ENCODE measurements at places on chromosomes 6 and 20.

GRCh38 chr6:149025061-149025460 lies 278.2 kb downstream of the UST start:
- H3K4me1 ChIP-seq: peaks cover 10% of the 10 kb centered on the region
- H3K27ac ChIP-seq: no peak overlapping the region
- no peaks in the 10 kb centered on the region for H3K27me3 ChIP-seq
- no peak for DNase-seq
- no peaks in the 10 kb centered on the region for H3K36me3 ChIP-seq
- H3K4me3 ChIP-seq: no peak overlapping the region

GRCh38 chr20:7850775-7851490 lies 89.3 kb downstream of the HAO1 start:
- H3K4me3 ChIP-seq: no peak overlapping the region
- H3K36me3 ChIP-seq: no peaks in the 10 kb centered on the region
- no peaks in the 10 kb centered on the region for H3K27me3 ChIP-seq
- no peak for DNase-seq
- H3K4me1 ChIP-seq: peaks cover 17% of the 10 kb centered on the region

- H3K36me3 ChIP-seq: peaks cover 5% of the 10 kb centered on the region
- H3K4me1 ChIP-seq: no peaks in the 10 kb centered on the region
- no peak for DNase-seq
- H3K4me3 ChIP-seq: no peak overlapping the region
- no peaks in the 10 kb centered on the region for H3K27me3 ChIP-seq
- no peak overlapping the region for H3K27ac ChIP-seq
These were observed 83.4 kb downstream of the CDK19 start for GRCh38 chr6:110731898-110732297.

- no peaks in the 10 kb centered on the region for H3K27me3 ChIP-seq
- H3K27ac ChIP-seq: peak overlapping the region; percentile 34
- peaks cover 14% of the 10 kb centered on the region for H3K36me3 ChIP-seq
- peaks cover 35% of the 10 kb centered on the region for H3K4me1 ChIP-seq
These were observed 16.4 kb downstream of the SEC63 start for GRCh38 chr6:107941627-107942026.

DNA sequence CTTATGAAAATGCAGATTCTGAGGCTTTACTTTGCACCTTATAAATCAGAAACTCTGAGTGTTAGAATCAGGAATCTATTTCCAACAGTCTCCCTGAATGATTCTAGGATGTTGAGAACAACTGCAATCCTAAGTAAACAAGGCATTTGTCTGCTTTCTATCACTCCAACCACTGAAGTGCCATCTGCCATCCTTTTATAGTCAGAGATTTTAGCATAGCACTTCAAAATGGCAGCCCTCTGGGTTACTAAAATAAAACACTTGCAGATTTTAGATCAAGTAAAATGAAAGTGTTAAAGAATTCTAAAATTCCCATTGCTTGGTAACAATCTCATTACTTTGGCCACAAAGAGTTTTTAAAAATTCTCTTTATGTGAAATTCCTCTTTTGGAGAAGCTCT lies 258.9 kb downstream of the CD109 start:
- H3K27me3 ChIP-seq: no peaks in the 10 kb centered on the region
- no peak overlapping the region for H3K4me3 ChIP-seq
- no peak overlapping the region for H3K27ac ChIP-seq
- no peak for DNase-seq
- H3K36me3 ChIP-seq: no peaks in the 10 kb centered on the region
